ENCODE measurements at places on chromosomes 7 and 10.
A peak's percentile ranks its signal among the peaks of the same experiment; 100 is the strongest.

GRCh38 chr10:124298891-124299290 is 119.8 kb downstream of the OAT start:
- no peak for DNase-seq

DNA sequence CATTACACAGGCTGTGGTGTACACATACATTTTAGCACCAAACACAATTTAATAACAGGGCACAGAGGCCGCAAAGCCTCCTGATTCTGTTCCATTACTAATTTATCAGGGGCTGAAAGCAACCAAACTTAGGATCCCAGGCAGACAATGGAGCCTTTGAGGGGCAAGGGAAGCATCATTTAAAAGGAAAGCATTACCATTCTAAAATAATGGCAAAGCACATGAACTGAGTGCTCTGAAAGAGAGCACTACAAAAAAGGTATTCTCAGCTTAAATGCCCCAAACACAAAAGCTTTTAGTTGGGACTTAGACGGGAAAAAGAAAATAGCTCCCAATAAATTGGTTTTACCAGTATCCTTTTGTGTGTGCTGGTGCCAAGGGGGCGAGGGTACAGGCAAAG is 282.0 kb upstream of the ETV1 start:
- DNase-seq, result no peak

- DNase-seq, result no peak
Measured at GRCh38 chr10:121838931-121839330, 88.9 kb downstream of the ATE1 start.

DNA sequence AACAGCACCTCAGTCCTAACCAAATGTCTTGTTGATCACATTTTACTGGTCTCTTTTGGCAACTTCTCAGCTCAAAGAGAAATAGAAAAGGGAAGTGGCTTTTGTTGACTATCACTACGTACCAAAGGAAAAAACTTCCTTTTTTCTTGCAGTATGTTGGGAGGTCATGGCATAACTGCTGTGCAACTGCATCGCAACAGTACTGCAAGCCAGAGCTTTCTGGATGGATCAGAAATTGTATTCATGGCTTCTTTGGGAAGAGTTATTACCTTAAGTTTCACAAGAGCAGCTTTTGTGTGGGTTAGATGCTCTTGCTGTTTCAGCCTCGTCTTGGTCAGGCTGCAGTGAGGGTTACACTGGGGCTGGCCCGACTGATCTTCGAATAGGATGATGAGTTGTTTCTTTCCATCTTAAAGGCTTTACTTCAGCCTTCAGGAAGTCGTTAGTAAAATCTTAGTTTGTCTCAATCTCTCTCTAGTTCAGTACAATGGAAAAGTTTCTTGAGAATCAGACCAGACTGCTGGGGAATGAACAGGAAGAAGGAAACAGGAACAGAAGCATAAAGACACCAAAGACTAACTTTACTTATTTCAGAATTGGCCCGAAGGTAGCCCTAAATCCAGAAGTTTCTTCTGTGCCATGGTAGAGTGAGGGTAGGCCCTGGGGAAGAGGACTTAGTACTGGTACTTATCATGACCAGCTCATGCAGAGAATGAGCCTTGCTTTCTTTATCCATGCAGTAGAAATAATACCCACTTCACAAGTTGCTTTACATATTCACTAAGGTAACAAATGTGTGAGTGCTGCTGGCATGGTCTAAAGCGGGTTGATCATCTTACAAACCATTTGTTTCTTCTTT is 153.6 kb downstream of the CELF2 start:
- DNase-seq, result no peak

- DNase-seq, result no peak
Measured at GRCh38 chr10:117424883-117425649, 49.8 kb upstream of the PDZD8 start.

GRCh38 chr7:7745966-7746365 is 27.6 kb upstream of the RPA3 start:
- DNase-seq, result no peak

DNA sequence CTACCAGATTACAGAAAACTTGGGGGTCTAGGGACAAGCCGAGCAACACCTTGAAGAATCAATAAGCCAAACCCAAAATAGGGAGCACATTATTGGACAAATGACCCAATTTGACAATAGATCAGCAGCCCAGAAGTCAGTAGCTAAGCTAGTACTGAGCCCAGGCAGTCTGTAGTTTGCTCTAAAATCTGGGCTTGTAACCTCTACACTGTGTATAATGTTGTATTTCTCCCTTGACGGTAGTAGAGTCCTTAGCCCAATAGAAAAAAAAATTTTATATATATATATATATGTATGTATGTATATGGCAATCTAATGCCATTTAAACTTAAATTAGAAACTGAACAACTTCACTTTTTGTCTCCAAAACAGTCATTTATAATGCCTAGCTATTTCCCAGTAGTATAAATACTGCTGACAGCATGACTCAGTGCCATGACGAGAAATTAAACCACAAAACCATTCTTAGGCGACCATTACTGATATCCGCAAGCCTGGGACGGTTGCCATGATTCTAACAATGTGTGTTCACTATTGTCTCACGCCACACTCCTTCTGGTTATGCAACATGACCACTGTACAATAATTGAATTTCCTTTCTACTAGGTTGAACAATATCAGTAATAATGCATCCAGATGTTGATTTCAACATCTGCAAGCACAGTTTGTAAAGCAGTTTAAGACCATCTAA is 110.5 kb downstream of the IPMK start:
- no peak for DNase-seq

- DNase-seq, result no peak
Measured at GRCh38 chr7:138077809-138078208, 1.6 kb downstream of the AKR1D1 start.

GRCh38 chr10:48490946-48491345 is 113.9 kb downstream of the ARHGAP22 start:
- DNase-seq, result no peak

GRCh38 chr7:12369756-12370155 is 33.9 kb downstream of the VWDE start:
- DNase-seq, result no peak

- DNase-seq, result no peak
Measured at GRCh38 chr10:125782616-125783015, 7.0 kb upstream of the MMP21 start.

DNA sequence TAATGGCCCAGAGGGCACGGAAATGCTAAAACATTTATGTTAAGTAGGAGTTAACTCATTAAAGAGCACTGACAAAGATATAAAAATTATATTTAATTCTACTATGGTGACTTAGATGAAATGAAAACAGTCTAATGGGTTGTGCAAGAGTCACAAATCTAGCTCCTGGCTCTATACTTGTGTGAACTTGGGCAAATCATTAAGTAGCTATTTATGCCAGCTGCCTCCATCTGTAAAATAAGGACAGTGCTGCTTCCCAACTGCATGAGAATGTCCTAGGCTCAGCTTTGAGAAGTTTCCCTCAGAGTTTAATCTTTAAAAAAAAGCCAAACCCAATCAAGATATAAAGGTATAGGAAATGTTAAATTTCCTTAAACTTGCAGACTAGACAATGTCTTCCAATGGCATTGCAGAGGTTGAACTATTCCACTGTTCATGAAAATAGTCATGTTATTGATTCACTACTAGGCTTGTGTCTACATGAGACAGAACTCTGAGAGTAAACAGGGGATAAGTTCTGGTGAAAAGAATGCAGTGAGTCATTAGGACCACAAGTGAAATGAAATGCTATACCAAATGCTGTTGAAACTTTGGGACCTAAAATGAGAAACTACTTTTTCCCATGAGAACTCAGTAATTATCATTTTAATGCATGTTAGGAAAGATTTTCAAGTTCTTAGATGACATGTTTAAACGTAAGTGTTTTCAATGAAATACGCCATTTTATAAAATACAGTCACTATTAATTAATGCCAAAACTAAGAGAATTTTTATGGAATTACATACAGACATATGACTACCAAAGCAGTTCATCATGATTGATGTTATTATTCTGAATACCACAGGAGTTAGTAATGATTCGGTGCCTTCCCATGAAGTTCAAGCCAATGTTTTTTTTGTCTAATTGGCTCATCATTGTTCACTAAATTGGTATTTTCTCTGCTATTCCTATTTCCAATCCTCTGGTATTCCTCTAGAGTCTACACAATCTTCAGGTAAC is 84.2 kb downstream of the CDK6 start:
- DNase-seq, result no peak

GRCh38 chr10:72340510-72341261 is 14.0 kb downstream of the DNAJB12 start:
- peak; percentile 66 for DNase-seq

GRCh38 chr10:102540023-102540422 is 36.3 kb downstream of the SUFU start:
- no peak for DNase-seq

- DNase-seq, result no peak
Measured at GRCh38 chr7:25360451-25360850, 132.2 kb upstream of the NPVF start.

GRCh38 chr10:84944187-84944586 is 615.8 kb downstream of the CCSER2 start:
- no peak for DNase-seq

GRCh38 chr10:99560277-99561126 is 27.8 kb downstream of the NKX2-3 start:
- DNase-seq, result no peak

- DNase-seq, result no peak
Measured at GRCh38 chr10:61757525-61758397, 95.0 kb downstream of the CABCOCO1 start.

- no peak for DNase-seq
Measured at GRCh38 chr10:126394948-126395347, 6.7 kb upstream of the ADAM12 start.
